ENCODE measurements at places on chromosomes 12 and 14.
A peak's percentile ranks its signal among the peaks of the same experiment; 100 is the strongest.

- DNase-seq = no peak
Observed at GRCh38 chr14:93955850-93956481, 20.4 kb downstream of the ASB2 start.

DNA sequence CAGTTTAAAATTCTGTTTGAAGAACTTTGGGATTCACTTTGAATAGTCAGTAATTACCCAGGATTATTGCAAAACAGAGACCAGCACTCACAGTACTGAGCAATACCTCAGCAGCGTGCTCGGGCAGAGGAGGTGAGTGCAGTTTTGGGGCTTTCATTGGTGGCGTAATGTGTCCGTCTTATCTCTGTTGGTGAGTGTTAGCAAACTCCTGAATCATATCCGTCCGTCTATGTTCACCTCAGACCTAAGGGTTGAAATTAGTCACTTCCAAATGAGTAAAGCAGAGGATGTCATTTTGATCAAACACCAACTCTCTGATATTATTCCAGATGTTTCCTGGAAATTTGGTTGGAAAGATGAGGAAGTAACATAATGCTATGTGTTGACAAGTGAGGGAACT is 82.8 kb downstream of the BORCS5 start:
- peak; percentile 38 for DNase-seq

GRCh38 chr12:19236656-19237055 is 107.1 kb downstream of the PLEKHA5 start:
- no peak for DNase-seq

GRCh38 chr12:52759218-52759617 is 17.9 kb downstream of the KRT76 start:
- no peak for DNase-seq

- no peak for DNase-seq
Observed at GRCh38 chr12:116456330-116457082, 102.7 kb upstream of the MAP1LC3B2 start.

DNA sequence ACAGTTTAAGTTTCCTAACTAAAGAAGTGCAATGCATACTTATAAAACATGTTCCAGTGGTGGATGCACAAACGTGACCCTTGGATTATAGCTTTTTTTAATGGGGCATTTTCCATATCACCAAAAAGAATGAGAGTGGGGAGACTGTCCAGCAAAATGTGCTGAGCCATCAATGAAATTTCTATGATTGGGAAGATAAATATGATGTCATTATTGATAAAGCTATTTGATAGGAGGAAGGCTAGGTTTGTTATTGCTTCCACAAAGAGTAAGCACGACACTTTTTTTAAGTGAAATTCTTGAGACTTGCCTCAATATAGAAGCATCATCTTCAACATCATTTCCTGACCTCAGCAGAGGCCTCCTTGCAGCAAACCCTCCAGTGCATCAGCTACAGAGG is 174.6 kb upstream of the CLEC14A start:
- no peak for DNase-seq

DNA sequence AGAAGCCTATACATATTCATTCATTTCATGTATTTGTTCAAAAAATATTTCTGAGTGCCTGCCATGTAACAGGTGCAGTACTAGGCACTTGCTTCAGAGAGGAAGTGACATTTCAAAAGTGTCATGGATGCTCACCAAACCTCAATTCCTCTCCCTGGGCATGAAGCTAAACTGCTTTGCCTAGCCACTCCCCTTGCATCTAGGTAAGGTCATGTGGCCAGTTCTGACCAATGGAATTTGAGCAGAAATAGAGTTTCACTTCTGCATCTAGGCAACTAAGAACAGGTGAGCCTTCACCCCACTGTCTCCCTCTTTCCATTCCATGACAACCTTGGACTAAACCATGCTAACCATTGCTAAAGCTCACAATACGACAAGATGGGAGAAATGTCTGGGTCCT is 27.6 kb downstream of the TC2N start:
- no peak for DNase-seq

DNA sequence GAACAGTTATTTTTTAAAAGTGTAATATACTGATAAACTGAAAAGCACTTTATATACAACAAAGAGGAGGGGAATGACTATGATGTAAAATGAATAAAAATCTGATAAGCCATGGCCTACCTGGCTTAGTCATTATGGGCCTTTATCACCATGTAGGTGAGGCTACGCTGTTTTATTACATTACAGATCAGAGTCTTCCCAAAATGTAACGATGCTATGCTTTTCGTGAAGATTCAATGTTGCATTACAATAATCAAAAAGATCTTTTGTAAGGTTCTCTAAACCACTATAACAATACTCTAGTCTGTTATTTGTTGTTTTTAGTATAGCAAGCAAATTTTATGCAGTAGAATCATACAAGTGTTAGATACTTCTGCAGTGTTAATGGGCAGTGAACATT is 34.2 kb downstream of the ARID4A start:
- DNase-seq = no peak

DNA sequence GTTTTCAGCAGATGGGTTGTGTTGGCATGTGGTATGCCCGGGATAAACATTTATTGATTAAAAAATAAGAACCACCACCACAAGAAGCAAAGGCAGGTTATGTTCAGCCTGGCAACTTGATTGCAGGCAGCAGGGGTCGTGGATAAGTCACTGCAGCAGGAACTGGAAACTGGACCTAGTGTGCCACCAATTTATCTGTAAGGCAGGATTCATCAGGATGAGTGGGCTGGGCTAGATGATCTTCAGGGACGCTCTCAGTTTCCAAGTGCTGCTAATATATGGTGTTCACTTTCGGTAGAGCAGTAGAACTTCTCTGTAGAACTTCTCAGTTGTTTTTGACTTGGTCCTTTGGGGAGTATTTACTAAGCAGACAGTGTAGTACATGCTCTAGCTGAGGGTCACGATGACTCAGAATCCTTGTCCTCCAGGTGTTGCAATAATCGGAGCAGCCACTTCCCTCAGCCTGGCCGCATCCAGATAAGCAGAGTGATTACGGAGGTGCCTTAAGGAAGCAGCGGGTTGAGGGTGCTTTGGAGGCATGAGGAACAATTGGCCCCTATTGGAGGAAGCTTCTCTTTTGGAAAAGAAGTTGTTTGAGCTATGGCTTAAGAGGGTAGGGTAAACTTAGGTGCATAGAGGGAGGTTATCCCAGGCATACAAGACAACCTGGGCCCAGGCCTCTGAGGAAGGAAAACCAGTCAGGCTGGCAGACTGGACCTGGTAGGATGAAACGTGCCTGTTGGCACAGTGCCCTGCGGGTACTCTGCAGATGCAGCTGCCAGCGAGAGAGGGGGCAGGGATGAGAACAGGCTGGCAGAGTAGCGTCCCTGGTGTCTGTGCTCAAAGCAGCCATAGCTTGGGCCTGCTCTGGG is 104.0 kb downstream of the GPR135 start:
- DNase-seq = no peak

- DNase-seq = no peak
Observed at GRCh38 chr14:75986439-75986765, 839 bp downstream of the IFT43 start.

- no peak for DNase-seq
Observed at GRCh38 chr12:50120521-50120920, 8.5 kb downstream of the COX14 start.

DNA sequence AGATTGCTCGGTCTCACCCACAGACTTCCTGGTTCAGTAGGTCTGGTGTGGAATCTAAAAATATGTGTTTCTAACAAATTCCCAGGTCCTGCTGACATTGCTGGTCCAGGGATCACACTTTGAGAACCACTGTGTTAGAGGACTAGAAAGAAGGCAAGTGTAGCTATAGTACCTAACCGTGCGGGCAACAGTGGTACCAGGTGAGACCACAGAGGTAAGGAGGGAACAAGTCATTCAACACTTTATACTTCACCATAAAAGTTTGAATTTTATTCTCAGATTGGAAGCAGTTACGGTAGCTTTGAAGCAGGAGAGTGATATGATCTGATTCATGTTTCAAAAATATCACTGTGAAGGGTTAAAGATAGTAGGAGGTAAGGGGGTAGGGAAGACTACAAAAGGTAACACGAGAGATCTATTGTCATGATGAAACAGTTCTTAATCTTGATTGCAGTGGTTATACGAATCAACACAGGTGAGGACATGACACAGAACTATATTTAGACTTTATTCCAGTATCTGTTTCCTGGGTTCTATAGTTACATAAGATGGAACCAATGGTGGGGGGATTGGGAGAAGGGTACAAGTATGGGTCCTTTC is 73.5 kb downstream of the CDK17 start:
- DNase-seq = no peak

DNA sequence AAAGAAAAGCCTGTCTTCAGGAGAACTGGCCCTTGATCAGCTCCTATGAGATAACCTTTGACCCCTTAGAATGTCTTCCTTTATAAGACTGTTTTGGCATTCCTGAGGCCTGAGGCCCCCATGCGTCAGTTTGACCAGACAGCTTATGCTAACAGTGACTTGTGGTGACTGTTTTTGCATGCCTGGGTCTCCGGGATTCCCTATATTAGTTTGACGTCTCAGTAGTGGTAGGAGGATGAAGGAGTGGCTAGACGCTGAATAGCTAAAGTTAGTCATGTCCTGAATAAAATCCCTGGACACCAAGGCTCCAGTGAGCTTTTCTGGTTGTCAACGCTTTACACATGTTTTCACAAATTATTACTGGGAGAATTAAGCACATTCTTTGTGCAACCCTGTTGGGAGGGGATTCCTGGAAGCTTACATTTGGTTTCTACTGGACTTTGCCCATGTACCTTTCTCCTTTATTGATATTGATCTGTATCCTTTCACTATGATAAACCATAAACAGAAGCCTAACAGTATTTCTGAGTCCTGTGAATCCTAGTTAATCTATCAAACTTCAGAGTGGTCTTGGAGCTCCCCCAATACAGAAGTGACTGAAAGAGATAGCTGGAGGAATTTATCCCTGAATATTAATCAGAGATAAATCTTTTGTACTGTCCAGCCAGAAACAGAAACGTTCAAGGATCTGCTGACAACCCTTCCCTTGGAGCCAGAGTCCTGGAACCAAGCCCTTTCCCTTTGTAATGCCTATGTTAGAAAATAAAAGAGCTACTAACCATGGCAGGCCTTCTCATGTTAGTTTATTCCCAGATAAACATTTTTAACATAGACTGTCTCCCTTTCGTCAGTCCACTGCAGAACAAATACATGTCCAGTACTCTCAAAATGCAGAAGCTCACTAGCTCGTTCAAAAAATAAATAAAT is 479.2 kb downstream of the RPS29 start:
- DNase-seq = no peak

DNA sequence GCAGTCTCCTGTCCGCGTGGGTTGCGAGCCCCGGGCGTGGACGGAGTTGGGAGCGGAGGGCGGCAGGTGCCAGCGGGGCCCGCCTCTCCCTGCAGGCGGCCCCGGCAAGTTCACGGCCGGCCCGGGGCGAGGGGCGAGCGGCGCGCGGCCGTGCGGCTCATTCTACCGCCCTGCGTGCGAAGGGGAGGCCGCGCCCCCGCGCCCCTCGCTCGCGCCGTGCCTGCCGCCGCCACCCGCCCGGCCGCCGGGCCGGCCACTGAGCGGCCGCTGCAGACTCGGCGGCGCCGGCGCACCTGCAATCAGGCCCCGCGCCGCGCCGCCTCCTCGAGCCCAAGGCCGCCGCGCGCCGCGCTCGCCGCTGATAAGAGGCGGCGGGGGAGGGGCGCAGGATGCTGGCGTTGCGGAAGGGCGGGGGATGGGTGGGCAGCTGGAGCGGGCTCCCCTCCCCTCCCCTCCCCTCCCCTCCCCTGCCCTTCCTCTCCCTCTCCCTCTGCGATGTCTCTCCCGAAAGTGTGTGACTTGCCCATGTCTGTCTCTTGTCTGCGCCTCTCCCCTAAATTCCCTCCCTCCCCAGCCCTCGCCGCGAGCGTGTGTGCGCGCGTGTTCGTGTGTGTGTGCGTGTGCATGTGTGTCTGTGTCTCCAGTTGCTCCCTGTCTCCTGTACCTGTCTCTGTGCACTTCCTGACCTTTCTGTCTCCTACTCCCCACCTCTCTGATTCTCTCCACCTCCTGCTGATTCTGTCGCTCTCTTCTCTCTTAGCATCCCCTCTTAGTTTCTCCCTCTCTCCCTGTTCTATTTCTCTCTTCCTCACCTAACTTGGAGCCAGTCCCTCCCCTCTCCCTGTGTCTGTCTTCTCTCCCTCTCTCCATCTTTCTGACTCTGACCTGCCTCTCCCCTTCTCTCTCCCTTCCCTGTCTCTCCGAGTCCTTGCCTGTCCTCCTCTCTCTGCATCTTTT is 768.1 kb upstream of the TBX3 start:
- DNase-seq = no peak

GRCh38 chr12:109946505-109946904 is 46.4 kb downstream of the TCHP start:
- DNase-seq = no peak

- DNase-seq = peak; percentile 20
Observed at GRCh38 chr12:110349514-110350151, 53.9 kb downstream of the ANAPC7 start.

DNA sequence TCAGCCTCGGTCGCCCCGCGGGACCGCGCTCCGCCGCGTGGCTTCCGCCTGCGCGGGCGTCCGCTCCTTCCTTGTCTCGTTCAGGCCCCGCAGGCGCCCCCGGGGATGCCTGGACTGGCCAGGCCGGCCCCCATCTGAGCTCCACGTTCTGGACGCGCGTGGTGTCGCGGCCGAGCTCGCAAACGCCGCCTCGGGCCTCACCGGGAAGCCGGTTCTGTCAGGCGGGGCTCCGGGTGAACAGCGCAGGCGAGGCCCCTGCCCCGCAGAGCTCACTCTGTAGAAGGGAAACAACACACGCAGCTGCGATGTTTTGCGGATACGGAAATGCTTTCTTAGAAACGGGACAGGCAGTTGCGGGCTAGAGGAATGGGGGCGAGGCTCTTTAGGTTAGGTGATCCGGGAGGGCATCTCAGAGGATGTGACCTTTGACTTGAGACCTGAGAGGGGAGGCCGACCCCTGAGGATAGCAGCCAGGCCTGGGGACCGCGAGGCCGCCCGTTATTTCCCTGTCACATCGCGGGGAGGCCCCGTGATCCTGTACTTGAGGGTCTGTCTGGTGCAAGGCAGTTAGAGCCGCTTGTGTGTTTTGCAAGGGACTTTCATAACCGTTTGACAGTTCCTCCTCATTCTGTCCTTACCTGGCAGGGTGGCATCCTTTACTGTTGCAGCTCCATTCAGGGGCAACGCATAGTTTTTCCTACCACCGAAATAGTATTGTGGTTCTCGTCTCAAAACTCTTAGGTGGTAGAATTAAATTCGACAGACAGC is 584 bp downstream of the VRK1 start:
- DNase-seq = peak; percentile 21

GRCh38 chr14:96666088-96666487 is 131.1 kb upstream of the VRK1 start:
- no peak for DNase-seq

DNA sequence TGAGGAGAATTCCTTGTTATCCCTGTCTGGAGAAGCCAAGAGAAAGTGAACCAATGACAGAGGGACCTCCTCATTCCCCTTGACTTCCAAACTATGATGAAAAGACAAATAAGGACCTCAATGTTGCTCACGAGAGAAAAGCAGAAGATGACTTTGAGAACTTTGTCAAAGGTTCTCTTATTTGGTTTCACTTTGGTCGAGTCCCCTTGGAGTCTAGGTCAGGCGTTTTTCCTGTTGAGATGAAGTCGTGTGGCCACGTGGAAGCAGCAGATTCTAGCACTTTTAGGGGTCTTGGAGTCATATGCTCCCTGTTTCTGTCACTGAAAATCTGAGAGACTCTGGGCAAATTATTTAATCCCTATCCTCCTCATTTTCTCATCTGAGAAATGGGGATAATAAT is 33.8 kb upstream of the COL2A1 start:
- no peak for DNase-seq

GRCh38 chr12:127925971-127926370 is 341.0 kb upstream of the TMEM132C start:
- DNase-seq = no peak

GRCh38 chr12:91057368-91058165 is at the start of gene KERA:
Gene KERA (minus strand): TSS chr12:91058024. CDS start chr12:91056281, 1,743 bp downstream.
- no peak for DNase-seq

- DNase-seq = no peak
Observed at GRCh38 chr12:3622822-3623690, 129.9 kb downstream of the CRACR2A start.

Measured in effector CD4-positive, alpha-beta T cell (primary cell).